Left lung (tissue), 14 donors: ENCODE measurements at places on chromosomes 4 and X. TPM values are rescaled to one million over a fixed set of nuclear protein-coding genes. Genes with fewer than 3 reads are reported as not detected.

The CFI gene
- 66.8 TPM for total RNA-seq

The GRIA2 gene
- not detected for total RNA-seq

The PRRG3 gene
- total RNA-seq = 2.1 TPM

GRCh38 chr4:15884666-15885065 lies 53.9 kb downstream of the FGFBP1 start:
- no peak overlapping the region for H3K4me3 ChIP-seq
- no peak overlapping the region for H3K27ac ChIP-seq
- no peaks in the 10 kb centered on the region for H3K4me1 ChIP-seq
- no peaks in the 10 kb centered on the region for H3K27me3 ChIP-seq
- DNase-seq = no peak
- no peaks in the 10 kb centered on the region for H3K36me3 ChIP-seq

- no peak overlapping the region for H3K27ac ChIP-seq
- no peaks in the 10 kb centered on the region for H3K27me3 ChIP-seq
- no peaks in the 10 kb centered on the region for H3K36me3 ChIP-seq
- no peak for DNase-seq
- no peaks in the 10 kb centered on the region for H3K4me1 ChIP-seq
- H3K4me3 ChIP-seq = no peak overlapping the region
Observed at GRCh38 chr4:96036781-96037180, 196.9 kb downstream of the PDHA2 start.

GRCh38 chrX:152619897-152620296 lies 17.8 kb upstream of the GABRQ start:
- H3K4me1 ChIP-seq = no peaks in the 10 kb centered on the region
- no peak overlapping the region for H3K27ac ChIP-seq
- no peak overlapping the region for H3K4me3 ChIP-seq
- H3K27me3 ChIP-seq = no peaks in the 10 kb centered on the region
- no peak for DNase-seq

DNA sequence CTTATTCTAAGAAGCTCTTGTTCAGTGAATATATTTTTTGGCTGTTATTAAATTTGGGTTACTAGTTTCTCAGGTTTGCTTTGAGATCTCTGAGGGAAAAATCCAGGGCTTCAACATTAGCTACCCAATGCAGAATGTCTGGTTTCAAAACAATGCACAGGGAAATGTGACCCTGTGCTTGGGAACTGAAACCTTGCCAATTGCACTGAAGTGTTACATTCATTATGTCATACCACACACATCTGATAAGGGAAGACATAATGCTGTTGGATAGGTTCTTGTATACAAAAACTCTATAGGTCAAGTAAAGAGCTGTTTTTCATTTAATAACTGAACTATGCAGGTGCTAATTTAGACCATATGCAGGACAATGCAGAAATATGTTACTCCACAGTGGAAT lies 345.3 kb upstream of the BMP3 start:
- no peak overlapping the region for H3K4me3 ChIP-seq
- no peaks in the 10 kb centered on the region for H3K36me3 ChIP-seq
- no peaks in the 10 kb centered on the region for H3K27me3 ChIP-seq
- H3K4me1 ChIP-seq = no peaks in the 10 kb centered on the region
- DNase-seq = peak; percentile 16

GRCh38 chrX:121832446-121832845 lies 785.0 kb downstream of the GLUD2 start:
- H3K4me1 ChIP-seq = no peaks in the 10 kb centered on the region
- H3K27me3 ChIP-seq = no peaks in the 10 kb centered on the region
- DNase-seq = no peak
- no peak overlapping the region for H3K4me3 ChIP-seq

GRCh38 chr4:6235901-6236640 lies 33.6 kb upstream of the WFS1 start:
- DNase-seq = no peak
- H3K27me3 ChIP-seq = no peaks in the 10 kb centered on the region
- H3K27ac ChIP-seq = no peak overlapping the region

GRCh38 chr4:103591841-103592240 lies 127.9 kb downstream of the TACR3 start:
- no peak for DNase-seq
- H3K4me1 ChIP-seq = no peaks in the 10 kb centered on the region
- no peak overlapping the region for H3K27ac ChIP-seq
- no peaks in the 10 kb centered on the region for H3K27me3 ChIP-seq
- no peak overlapping the region for H3K4me3 ChIP-seq

- no peak overlapping the region for H3K27ac ChIP-seq
- no peak for DNase-seq
- H3K27me3 ChIP-seq = no peaks in the 10 kb centered on the region
- H3K4me1 ChIP-seq = no peaks in the 10 kb centered on the region
Observed at GRCh38 chr4:67678612-67679011, 22.3 kb downstream of the UBA6 start.

- H3K36me3 ChIP-seq = no peaks in the 10 kb centered on the region
- no peak for DNase-seq
- no peak overlapping the region for H3K27ac ChIP-seq
- peaks cover 77% of the 10 kb centered on the region for H3K27me3 ChIP-seq
- no peak overlapping the region for H3K4me3 ChIP-seq
Observed at GRCh38 chr4:80221161-80221560, 23.9 kb downstream of the PRDM8 start.

DNA sequence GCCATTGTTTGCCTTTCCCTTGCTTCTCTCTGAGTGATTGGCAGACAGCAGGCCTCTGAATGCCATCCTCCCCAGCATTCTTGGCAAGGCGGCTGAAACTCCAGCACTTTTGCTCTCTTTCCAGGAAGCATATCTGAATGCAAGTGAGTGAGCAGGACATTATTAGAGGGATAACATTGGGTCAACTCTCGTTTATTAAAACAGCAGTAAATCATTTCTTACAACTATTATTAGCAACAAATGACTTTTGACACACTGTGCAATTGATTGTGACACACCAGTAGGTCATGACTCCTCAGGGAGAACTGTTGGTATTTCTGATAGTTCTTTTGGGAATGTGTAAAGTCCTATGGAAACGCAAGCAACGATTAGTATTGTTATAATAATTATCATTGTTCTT lies 103.8 kb downstream of the EFNB1 start:
- H3K27ac ChIP-seq = no peak overlapping the region
- H3K4me1 ChIP-seq = no peaks in the 10 kb centered on the region
- H3K4me3 ChIP-seq = no peak overlapping the region
- no peaks in the 10 kb centered on the region for H3K36me3 ChIP-seq
- no peaks in the 10 kb centered on the region for H3K27me3 ChIP-seq
- DNase-seq = no peak

DNA sequence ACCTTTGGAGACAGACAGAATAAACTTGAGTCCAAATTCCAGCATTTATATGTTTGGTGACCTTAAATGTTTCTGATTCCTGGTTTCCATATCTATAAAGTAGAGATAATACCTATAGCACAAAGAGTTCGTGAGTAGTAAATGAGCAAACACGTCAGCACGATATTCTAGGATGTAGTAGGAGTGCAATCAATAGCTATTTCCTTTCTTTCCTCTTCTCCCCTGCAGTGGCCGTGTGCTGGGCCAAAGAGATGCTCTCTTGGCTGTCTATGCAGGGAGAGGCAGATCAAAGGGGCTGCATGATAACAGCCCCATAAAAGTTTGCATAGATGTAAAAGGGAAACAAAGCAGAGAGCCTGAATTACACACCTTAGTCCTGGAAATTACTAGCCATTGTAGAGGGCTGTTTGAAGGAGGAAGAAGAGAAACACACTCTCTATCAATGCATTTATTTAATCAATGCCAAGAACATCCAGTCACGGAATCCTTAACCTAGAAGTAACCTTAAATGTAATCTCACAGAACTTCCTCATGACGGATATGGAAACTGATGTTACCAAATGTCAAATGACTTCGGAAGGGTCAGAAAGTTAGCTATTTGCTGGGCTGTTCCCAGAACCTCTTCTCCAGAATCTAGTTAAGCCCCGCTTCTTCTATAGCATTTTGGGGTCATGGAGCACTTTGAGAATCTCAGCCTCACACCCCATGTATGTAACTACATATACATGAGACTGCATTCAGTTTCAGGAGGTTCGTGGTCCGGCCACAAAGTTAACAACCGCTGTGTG lies 35.5 kb upstream of the PLAC8 start:
- H3K36me3 ChIP-seq = no peaks in the 10 kb centered on the region
- no peak for DNase-seq
- no peak overlapping the region for H3K27ac ChIP-seq
- H3K4me1 ChIP-seq = no peaks in the 10 kb centered on the region
- H3K27me3 ChIP-seq = no peaks in the 10 kb centered on the region

DNA sequence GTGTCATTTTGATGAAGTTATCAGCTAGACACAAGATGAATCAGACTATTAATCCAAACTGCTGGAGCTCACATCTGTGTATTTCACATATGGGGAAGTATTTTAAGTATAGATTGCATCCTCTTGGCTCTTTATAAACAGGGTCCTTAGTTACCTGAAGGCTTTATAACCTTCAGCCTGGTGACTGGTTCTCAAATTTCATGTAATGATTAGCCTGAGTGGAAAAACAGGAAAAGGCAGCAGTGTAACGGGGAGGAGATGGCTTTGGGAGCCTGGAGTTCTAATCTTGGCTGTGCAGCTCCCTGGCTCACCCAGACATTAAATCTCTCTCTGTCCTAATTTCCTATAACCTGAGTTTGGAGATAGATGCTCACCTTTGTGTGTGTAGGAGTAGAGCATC lies 103.8 kb upstream of the HPF1 start:
- no peaks in the 10 kb centered on the region for H3K4me1 ChIP-seq
- peak; percentile 31 for DNase-seq
- no peak overlapping the region for H3K4me3 ChIP-seq

DNA sequence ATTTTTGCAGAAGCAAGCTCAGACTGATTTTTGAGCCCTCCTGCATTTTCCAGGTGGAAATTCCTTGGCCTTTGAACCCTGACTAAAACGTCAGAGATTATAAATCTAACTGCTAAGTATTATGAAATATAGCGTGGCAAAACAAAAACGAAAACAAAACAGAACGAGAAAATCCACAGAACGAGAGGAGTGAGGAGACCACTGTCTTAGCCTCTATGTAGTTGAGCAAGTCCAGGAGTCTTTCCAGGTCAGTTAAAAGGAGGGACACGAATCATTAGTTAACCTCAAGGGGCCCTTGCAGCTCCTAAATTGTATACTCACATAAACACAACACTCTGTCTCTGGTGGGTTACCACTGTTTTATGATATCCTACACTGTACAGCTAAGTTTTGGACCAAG lies 80.2 kb downstream of the SYNPO2 start:
- peaks cover 18% of the 10 kb centered on the region for H3K4me1 ChIP-seq
- no peak for DNase-seq
- H3K36me3 ChIP-seq = no peaks in the 10 kb centered on the region
- no peaks in the 10 kb centered on the region for H3K27me3 ChIP-seq

GRCh38 chr4:95107004-95107403 lies 349.2 kb downstream of the BMPR1B start:
- H3K27ac ChIP-seq = no peak overlapping the region
- H3K4me1 ChIP-seq = no peaks in the 10 kb centered on the region
- no peaks in the 10 kb centered on the region for H3K36me3 ChIP-seq
- H3K27me3 ChIP-seq = no peaks in the 10 kb centered on the region
- no peak for DNase-seq
- H3K4me3 ChIP-seq = no peak overlapping the region

DNA sequence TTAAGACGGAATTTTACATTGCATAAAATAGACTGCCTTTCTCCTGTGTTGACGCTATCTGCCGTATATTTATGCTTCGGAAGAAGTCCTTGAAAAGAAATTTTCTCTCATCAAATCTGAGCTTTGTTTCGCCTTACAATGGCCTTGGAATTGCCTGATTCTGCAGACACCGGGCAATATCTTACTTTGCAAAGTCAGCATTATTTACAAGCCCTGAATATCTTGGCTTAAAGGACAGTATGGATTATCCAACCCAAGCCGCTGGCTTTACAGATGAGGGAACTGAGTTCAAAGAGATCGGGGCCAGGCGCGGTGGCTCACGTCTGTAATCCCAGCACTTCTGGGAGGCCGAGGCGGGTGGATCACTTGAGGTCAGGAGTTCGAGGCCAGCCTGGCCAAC lies 1.1 kb upstream of the MANBA start:
- no peaks in the 10 kb centered on the region for H3K27me3 ChIP-seq
- DNase-seq = no peak
- H3K36me3 ChIP-seq = no peaks in the 10 kb centered on the region
- H3K4me1 ChIP-seq = peaks cover 35% of the 10 kb centered on the region
- no peak overlapping the region for H3K27ac ChIP-seq

DNA sequence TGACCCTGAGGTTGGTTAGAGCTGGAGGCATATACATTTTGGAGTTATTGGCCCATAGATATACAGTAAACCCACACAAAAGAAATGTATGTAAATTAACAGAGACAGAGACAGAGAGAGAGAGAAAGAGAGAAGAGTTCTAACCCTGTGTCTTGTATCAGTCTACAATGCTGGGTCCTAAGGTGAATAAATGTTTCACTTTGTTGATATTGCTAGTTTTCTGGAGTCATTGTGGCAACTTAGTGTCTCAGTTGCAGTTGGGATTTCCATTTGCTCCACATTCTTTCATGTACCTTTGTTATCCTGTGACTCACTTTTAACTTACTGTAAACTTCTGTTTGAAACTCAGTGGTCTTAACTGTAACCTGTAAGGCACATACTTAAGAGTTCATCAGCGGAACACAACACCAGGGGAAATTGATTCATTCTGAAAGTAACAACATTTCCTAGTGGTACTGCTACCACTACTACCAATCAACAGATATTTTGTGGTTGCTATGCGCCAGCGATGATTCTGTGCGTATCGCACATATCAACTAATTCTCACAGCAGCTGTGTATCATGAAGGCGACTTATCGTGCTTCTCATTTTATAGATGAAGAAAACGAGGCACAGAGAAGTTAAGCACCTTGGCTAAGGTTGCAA lies 38.5 kb upstream of the ETDA start:
- no peak for DNase-seq
- no peak overlapping the region for H3K4me3 ChIP-seq
- H3K36me3 ChIP-seq = no peaks in the 10 kb centered on the region
- no peaks in the 10 kb centered on the region for H3K27me3 ChIP-seq

DNA sequence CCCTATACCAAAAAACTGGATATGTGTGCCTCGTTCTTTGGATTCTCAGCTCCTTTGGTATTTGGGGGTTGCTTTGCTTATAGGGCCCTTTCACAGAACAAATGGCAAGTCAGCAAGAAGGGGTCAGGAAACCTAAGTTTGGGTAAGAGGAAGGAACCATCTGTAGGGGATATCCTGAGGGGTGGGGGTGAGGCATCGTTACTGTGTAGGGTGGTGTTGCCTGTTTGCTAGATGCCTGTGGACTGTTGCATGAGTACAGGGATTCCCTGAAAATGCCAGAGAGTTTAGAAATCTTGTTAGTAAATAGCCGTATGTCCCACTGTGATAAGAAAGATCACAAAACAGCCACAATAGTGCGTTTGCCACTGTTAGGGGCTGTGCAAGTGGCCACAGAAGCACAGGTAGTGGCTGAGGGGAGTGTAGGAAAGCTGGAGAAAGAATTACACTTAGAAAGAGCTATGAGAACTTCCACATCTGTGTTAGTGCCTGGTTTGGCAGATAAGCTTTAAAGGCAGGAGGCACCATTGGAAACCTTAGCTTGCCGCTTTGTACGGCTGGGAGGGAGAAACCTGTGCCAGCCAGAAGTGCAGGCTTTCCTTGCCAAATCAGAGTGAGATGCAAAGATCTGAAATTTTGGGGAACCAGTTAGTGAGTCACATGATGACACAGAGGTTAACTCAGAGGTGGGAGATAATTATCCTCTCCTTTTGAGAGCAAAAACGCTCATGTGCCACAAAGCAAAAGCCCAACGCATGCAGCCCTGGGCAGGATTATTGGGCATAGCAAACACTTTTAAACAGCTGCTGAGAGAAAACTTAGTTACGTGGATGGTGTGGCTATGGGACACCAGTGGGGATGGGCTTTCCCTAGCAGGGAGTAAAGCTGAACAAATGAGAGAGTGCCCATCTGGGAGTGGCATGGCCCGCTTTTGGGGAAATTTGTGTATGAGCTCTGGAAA lies 343.7 kb downstream of the ARAP2 start:
- H3K4me1 ChIP-seq = no peaks in the 10 kb centered on the region
- no peaks in the 10 kb centered on the region for H3K27me3 ChIP-seq
- no peaks in the 10 kb centered on the region for H3K36me3 ChIP-seq
- DNase-seq = no peak
- H3K27ac ChIP-seq = no peak overlapping the region
- no peak overlapping the region for H3K4me3 ChIP-seq
